ENCODE measurements at places on chromosomes 11 and 22.
A peak's percentile ranks its signal among the peaks of the same experiment; 100 is the strongest.

DNA sequence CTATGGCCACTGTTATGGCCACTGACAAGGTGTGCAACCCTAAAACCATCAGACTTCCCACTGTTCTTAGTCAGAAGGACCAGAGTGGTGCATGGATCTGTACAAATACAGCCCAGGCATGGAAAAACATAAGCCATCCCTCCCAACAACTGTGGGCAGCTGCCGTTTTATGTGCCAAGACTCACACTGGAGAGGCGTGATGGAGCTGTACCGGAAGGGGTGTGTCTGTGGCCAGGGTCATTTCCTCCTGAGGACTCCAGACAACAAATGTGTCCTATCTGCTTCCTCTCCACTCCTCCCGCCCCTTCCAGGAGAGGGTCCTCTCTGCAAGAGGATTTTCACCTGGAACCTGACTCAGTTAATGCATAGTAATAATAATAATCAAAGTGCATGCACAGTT lies 29.5 kb downstream of the KCNJ1 start:
- DNase-seq = no peak

DNA sequence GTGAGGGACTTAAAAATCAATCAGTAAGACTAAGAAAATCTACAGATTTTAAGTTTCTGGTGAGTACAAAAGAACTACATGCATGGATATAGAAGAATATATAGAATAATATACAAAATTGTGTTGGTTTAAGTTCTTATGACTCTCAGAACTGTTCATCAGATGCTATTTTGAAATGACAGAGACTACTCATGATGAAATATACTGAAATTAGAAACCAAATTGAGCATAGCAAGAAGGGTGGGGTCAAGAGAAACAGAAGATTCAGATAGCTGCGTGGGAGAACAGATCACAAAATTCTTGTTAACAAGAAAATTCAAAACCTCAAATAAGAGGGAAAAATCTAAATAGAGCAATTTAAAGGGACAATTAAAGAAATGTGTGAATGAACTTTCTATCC lies 2125.3 kb upstream of the RAG2 start:
- no peak for DNase-seq

GRCh38 chr11:115170133-115170815 lies 333.9 kb downstream of the CADM1 start:
- DNase-seq = peak; percentile 32

GRCh38 chr11:90221803-90222458 lies 918 bp downstream of the CHORDC1 start:
- DNase-seq = no peak

- no peak for DNase-seq
These were observed 18.2 kb upstream of the BMAL1 start for GRCh38 chr11:13259374-13259773.

DNA sequence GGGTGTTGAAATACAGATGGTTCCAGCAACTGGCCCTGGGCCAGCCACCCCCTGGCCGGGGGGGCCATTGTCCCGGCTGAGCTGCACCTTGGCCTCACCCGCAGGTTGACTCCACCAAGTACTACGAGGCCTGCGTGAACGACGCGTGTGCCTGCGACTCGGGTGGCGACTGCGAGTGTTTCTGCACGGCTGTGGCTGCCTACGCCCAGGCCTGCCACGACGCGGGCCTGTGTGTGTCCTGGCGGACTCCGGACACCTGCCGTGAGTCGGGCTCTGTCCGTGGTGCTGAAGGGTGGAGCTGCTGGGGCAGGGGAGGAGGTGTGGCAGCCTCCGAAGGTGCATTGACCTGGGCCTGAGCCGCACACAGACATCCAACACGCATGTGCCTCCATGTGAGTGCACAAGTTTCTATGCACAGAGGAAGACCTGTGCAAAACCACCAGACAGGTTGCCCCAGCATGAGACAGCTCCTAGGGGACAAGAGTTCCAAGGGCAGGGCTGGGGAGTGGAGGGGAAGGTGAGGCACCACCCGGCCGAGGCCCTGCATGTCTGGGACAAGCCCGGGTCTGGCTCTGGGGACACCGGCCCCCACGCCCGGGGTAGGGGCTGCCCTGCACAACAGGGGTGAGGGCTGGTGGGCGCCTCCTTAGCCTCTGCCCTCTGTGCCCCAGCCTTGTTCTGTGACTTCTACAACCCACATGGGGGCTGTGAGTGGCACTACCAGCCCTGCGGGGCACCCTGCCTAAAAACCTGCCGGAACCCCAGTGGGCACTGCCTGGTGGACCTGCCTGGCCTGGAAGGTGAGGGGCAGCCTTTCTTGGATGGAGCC lies 16.1 kb downstream of the MUC5B start:
- no peak for DNase-seq

DNA sequence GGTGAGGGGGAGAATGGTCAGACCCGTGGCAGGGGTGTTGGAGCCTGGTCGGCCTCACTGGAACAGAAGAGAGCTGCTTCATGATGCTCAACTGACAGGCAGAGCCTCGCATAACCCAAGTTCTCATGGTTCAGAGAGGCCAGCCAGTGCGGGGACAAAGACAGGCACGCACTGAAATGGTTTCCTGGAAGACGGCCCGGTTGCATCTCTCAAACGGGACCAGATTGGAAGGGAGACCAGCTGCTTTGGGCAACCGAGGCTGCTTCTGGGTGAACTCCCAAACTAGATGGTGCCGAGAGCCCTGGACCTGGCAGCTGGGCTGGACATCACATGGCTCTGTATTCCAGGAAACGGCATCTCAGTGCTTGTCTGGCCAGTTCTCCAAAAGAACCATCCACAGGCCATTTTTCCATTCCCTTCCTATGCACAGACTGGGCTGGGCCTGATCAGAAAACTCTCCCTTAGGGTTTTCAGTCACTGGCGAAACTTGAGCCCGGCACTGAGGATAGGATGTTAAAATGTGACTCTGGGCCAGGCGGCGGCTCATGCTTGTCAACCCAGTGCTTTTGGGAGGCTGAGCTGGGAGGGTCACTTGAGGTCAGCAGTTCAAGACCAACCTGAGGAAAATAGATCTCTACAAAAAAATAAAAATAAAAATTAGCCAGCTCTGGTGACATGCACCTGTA lies 80.1 kb upstream of the PRODH start:
- DNase-seq = no peak

GRCh38 chr22:50016308-50016987 lies 3.9 kb upstream of the IL17REL start:
- DNase-seq = no peak

- peak; percentile 47 for DNase-seq
These were observed 12.2 kb upstream of the OR52D1 start for GRCh38 chr11:5476186-5476819.

DNA sequence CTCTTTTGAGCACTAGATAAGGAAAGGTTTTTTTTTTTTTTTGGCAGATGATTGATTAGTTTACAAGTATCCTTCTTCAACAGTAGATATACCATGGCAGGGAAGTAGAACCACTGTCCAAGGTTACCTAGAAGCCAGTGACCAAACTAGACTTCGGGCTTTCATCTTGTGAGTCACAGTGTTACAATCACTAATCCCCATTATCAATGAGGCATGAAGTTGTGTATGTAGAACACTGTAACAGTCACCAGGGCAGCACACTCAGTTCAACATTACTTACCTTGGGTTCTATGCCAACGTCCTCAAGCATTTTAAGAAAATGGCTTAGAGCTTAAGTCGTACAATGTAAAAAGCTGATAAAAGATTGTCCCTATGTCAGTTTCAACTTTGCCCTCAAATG lies 430.9 kb downstream of the ETS1 start:
- no peak for DNase-seq

- DNase-seq = no peak
These were observed 9.4 kb downstream of the PCF11 start for GRCh38 chr11:83166193-83166866.

- no peak for DNase-seq
These were observed 54.7 kb upstream of the CCDC89 start for GRCh38 chr11:85740481-85741400.

GRCh38 chr22:37331034-37331428 lies 48.7 kb downstream of the CYTH4 start:
- DNase-seq = peak; percentile 22

DNA sequence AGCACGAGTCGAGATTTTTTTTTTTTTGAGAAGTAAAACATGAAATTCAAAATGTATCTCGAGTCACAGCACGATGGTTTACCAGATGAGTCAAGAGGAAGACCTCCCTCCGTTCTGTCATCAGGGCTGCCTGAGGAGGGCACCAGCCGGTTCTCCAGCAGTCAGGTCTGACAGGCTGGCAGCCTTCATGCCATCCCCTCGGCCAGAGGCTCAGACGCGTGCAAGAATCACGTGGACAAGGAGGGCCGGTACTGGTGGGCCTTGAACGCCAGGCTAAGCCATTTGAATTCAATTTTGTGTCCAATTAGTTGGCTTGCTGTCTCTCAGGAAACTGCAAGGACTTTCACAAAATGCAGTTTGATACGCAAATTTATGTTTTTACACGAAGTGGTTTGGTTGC lies 1412.2 kb downstream of the BRD1 start:
- peak; percentile 11 for DNase-seq

DNA sequence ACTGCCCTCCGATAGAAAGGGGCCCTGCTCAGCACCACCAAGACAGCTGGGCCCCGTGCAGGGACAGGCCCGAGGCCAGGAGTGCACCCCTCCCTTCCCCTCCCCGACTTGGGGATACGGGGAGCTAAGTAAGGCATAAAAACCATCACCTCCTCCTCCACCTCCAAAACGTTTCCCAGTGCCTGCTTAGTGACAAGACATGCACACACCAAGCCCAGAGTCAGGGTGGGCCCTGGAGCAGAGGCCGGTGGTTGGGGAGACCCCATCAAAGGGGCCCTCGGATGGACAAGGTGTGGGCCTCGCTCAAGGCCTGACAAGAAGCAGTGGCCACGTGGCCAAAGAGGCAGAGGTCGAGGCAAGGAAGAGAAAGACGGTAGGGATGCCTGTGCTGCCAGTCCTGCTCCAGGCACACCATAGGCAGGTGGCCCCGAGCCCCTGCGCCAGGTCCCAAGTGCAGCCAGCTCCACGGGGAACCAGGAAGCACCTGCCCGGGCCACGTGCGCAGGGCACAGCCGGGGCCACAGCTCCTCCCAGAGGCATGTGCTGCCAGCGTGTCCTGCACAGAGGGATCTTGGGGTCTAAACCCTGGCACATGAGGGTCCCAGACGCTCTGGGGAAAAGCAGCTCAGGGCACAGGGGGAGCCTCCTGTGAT lies 53.0 kb downstream of the BRD1 start:
- no peak for DNase-seq

GRCh38 chr11:46296528-46297448 lies 19.3 kb downstream of the CREB3L1 start:
- no peak for DNase-seq

DNA sequence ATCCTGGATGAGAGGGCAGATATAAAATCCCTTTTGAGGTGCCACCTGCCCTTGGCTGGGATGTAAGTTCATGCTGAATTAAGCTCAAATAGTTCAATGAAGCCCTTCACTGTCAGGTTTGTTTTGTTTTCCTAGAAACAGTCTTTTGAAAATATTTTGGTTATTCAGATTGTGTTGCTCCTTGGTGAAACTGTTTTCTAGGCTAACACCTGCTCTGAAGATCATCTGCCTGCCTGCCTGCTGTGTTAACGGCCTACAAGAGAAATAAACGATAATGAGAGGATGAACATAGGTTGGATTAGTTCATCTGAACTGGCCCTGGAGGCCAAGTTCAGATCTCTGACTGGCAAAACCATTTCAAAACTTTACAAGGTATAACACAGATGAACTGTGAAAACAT lies 67.4 kb downstream of the ZBTB44 start:
- no peak for DNase-seq

- no peak for DNase-seq
These were observed 78.0 kb downstream of the PISD start for GRCh38 chr22:31583861-31584485.

- DNase-seq = no peak
These were observed 27.8 kb upstream of the GRAMD4 start for GRCh38 chr22:46592390-46592872.

DNA sequence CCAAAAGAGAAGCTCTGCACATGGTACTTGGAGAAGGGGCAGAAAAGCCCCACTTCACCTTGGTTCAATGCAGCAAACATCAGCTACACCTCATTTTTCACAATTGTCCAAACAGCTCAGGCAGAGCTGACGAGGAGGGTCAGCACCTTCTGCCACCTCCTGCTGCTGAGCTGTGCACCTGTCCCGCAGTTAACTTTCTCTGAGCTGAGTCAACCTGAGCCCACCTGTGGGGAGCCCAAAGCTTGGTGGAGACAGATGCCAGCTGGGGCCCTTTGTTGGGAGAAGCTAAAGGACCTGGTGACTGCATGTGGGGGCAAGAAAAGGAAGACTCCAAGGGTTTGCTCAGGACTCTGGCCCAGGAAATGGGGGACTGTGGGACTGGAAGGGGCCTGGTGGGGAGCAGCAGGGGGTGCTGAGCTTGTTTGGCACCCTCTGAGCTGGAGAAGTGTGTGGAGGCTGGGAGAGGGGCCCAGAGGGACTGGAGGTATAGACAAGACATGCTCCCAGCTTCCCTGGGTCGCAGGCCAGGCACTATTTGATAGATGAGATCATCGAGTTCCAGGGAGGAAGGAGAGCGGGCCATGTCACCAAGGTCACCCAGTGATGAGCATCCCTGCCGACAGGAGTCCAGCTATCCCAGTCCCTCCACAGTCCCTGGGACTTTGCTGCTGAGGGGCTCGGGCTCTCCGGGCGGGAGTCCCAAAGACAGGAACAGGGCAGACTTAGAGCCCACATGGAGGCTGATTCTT lies 53.5 kb downstream of the KCNJ4 start:
- DNase-seq = no peak

DNA sequence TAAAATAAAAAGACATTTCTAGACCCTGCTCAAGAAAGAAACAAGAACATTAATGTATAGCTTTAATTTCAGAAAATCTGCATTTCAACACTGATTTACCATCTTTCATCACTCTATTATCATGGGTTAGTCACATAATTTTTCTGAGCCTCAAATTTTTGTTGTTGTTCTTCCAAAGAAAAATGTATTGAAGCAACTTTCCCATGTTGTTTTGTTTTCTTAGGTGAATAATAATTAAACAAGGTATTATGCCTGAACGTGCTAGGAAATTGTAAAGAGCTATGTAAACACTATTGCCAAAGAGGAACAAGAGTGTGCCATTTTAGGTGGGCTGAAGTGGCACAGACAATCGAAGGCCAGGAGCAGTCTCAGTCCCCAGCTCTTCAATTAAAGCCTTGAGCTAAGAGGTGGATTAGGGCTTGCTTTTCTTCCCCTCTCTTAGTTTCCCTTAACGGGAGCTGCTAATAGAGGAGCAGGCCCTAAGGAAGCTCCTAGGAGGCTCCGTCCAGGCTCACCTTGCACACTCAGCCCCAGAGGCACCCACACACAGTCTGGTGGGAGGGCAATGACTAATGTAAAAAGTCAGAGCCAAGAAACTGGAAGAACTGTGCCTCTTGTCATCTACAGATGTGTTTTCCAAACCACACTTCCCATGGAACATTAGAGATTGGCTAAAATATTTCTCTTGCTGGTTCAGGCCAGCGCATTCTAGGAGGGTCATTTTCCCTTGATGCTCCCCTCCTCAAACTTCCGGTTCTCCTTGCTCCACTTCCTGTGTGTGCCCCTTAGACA lies 8.8 kb upstream of the UBASH3B start:
- no peak for DNase-seq

DNA sequence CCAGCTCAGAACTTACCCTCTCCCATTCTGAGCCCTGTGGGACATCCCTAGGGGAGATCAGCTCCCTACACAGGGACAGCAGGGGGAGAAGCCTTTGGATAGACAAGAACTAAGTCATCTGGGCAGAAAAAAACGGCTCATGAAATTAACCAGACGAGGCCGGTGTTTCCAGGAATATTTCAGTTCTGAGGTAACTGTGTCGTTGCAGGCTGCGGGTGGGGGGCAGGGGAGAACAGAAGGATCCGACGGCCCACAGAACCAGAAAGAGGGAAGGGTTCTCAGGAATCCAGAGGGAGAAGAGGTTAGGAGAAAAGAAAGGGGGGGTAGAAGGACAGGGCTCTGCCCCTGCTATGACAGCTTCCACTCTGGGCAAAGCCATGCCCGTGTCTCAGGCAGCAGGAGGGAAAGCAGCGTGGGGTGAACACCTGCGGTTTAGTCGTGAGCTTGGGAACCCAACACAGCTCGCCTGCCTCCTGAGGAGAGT lies 3.6 kb downstream of the CLCF1 start:
- no peak for DNase-seq

Measured in RKO (cell line).